ENCODE measurements at places on chromosomes 12 and 14.

DNA sequence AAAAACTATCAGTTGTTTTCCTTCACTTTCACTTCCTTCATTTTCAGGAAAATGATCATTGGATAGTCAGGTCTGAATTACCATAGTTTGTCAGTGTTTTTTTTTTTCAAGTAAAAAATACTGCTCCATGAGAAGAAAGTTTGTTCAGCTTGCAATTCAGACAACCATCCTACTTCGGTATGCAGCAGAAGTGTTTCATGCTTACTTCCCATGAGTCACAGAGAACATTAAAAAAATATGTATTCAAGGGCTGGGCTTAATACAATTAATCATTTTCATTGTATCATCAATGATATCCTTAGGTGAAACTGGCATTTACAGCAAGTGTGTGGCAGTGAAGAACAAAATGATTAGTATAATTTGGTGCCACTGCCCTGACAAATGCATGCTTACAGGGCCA is 21.6 kb downstream of the PYM1 start:
- DNase-seq = no peak

GRCh38 chr14:101604228-101604934 is 43.1 kb downstream of the DIO3 start:
- DNase-seq = no peak

DNA sequence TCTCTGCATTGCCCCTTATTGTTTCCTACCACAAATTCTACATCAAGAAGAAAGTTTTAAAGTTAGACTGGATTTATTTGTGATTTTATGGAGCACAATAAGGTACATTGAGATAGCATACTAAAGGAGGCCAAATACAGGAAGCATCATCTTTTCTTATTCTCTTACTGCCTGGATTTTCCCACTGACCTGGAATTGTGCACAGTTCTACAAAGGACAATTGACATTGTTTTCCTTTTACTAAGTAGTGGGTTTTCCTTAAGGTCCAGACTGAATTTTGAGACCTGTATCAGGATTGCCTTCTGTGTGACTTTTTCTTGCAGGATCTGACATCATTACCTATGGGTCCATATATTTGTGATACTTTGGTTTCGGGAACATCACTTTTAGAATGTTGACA is 18.8 kb upstream of the ZNF140 start:
- no peak for DNase-seq

DNA sequence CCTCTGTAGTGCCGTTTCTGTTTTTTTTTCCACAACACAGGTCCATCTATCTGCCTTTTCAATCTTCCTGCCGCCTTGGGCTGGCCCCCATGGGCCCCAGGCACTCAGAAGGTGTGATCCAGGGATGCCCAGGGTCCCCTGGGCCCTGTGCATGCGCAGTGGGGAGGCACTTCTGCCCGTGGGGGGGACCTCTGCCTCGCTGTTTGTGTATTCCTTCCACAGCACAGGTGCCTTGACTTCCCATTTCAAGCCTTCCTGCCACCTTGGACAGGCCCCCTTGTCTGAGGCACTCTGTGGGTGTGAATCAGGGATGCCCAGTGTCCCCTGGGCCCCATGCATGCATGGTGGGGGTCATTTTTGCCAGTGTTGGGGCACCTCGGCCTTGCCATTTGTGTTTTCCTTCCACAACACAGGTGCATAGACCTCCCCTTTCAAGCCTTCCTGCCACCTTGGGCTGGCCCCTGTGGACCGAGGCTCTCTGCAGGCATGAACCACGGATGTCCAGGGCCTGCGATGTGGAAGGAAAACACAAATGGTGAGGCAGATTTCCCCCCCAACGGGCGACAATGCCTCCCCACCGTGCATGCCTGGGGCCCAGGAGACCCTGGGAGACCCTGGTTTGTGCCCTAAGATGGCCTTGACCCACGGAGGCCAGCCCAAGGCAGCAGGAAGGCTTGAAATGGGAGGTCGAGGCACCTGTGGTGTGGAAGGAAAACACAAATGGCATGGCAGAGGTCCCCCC is 366.5 kb downstream of the ALG10 start:
- DNase-seq = no peak

- DNase-seq = no peak
Observed at GRCh38 chr12:31203261-31203660, 122.7 kb downstream of the SINHCAF start.

All from mesothelial cell of epicardium (in vitro differentiated cells).